Placental epithelial cell (primary cell): ENCODE measurements at places on chromosomes 1 and 21. TPM values are rescaled to one million over a fixed set of nuclear protein-coding genes. Genes with fewer than 3 reads are reported as not detected.

The AADACL4 gene
- under 0.01 TPM in 1 of 2 replicates, not detected in the other for total RNA-seq

The MFAP2 gene
- total RNA-seq, result 132 and 185 TPM in 2 replicates

The LMX1A gene
- total RNA-seq, result not detected in 2 replicates

The FCRL1 gene
- not detected in 2 replicates for total RNA-seq

The BMP8B gene
- not detected in 2 replicates for total RNA-seq

The STYXL2 gene
- total RNA-seq, result not detected in 2 replicates

The FHAD1 gene
- not detected in 2 replicates for total RNA-seq

The LDLRAD1 gene
- not detected in 2 replicates for total RNA-seq

The FBXO42 gene
- total RNA-seq, result 19.2 and 21.4 TPM in 2 replicates

The PEX10 gene
- 31.0 and 46.5 TPM in 2 replicates for total RNA-seq

The TMEM269 gene
- total RNA-seq, result 0.22 TPM in 1 of 2 replicates, not detected in the other

The SEMA4A gene
- 7.9 and 12.6 TPM in 2 replicates for total RNA-seq

The NUDT4B gene
- total RNA-seq, result 9.4 and 19.0 TPM in 2 replicates

The CLK2 gene
- total RNA-seq, result 30.8 and 37.7 TPM in 2 replicates

The CNR2 gene
- not detected in 2 replicates for total RNA-seq
